ENCODE measurements at places on chromosomes 3 and 15. TPM values are rescaled to one million over a fixed set of nuclear protein-coding genes. Genes with fewer than 3 reads are reported as not detected.

DNA sequence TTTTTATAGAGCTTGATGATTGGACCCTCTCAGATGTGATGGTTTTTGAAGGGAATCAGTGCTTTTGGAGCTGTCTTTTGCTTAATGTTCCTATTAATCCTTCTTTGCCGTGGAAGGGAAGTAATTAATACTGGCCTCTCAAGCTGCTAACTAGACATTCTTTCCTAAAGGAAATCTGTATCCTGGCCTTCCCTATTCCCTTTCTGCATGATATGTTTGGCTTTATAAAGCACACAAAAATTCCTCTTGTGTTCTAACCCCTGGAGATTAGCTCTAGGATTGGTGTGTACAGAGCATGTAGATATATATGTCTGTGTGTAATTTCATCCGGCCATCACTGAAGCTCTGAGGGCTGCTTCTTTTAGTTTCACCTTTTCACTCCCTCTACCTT, 6.9 kb downstream of the ATXN7 start:
- peaks cover 15% of the 10 kb centered on the region for H3K36me3 ChIP-seq
- H3K4me1 ChIP-seq: peaks cover 49% of the 10 kb centered on the region
- no peak for DNase-seq
- no peak overlapping the region for H3K4me3 ChIP-seq

- no peaks in the 10 kb centered on the region for H3K36me3 ChIP-seq
- H3K4me1 ChIP-seq: no peaks in the 10 kb centered on the region
- H3K4me3 ChIP-seq: no peak overlapping the region
- no peak overlapping the region for H3K27ac ChIP-seq
- DNase-seq: no peak
Measured at GRCh38 chr15:96276438-96277210, 53.9 kb upstream of the NR2F2 start.

GRCh38 chr15:70030851-70031250, 66.9 kb downstream of the TLE3 start:
- no peak for DNase-seq
- H3K4me1 ChIP-seq: no peaks in the 10 kb centered on the region
- H3K4me3 ChIP-seq: no peak overlapping the region
- H3K36me3 ChIP-seq: no peaks in the 10 kb centered on the region
- peaks cover 2% of the 10 kb centered on the region for H3K27me3 ChIP-seq
- H3K27ac ChIP-seq: no peak overlapping the region

DNA sequence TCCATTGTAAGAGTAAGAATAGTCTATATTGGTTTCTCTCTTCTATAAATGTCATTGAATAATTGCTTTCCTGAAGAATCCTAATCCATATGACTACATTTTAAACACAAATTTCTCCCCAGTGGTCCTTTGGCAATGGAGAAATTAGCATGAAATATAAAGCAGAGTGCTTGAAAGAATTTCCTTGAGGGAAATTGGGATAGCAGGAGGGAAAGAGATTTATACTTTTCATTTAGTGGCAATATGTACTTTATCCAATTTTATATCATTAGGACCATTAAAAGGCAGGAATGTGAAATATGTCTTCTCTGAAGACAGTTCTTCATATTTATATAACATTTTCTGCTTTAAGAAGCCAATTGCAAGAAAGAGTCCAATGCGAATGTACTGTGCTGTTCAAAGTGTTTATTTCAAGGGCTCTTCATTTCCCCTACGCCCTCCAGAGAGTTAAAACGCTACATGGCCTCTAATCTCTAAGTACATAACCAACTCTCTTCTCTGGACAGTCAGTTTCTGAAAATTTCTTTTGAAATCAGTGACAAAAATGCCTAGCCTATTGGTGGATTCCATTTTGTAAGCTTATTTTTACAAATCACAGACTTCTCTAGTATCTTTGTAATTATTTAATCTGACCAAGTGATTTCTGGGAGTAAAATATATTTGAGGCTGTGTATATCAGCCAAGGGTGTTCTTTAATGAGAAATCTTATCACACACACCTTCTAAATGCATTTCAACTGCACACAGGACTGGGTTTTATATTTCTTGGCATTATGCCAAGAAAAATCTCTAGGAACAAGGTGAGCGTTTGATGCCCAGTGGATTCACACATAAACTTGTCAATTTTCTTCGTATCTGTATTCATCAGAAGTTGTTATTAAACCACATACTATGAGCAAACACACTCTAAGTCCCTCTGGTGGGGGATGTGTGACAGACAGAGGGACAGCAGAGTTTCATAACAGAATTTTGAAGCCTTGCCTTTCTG, 51.2 kb downstream of the KCNAB1 start:
- H3K27ac ChIP-seq: no peak overlapping the region
- no peak for DNase-seq
- no peaks in the 10 kb centered on the region for H3K36me3 ChIP-seq
- no peak overlapping the region for H3K4me3 ChIP-seq
- H3K27me3 ChIP-seq: peaks cover 10% of the 10 kb centered on the region
- no peaks in the 10 kb centered on the region for H3K4me1 ChIP-seq

GRCh38 chr3:127351321-127351720, 63.5 kb upstream of the PRR20G start:
- H3K27me3 ChIP-seq: peaks cover 21% of the 10 kb centered on the region
- no peak for DNase-seq
- H3K4me1 ChIP-seq: no peaks in the 10 kb centered on the region
- H3K27ac ChIP-seq: no peak overlapping the region

IQCF5 gene
- not detected for total RNA-seq

All from activated CD4-positive, alpha-beta T cell treated with anti-CD3 and anti-CD28 coated beads for 36 hours (primary cell).